ENCODE measurements at places on chromosomes 1 and 21.

DNA sequence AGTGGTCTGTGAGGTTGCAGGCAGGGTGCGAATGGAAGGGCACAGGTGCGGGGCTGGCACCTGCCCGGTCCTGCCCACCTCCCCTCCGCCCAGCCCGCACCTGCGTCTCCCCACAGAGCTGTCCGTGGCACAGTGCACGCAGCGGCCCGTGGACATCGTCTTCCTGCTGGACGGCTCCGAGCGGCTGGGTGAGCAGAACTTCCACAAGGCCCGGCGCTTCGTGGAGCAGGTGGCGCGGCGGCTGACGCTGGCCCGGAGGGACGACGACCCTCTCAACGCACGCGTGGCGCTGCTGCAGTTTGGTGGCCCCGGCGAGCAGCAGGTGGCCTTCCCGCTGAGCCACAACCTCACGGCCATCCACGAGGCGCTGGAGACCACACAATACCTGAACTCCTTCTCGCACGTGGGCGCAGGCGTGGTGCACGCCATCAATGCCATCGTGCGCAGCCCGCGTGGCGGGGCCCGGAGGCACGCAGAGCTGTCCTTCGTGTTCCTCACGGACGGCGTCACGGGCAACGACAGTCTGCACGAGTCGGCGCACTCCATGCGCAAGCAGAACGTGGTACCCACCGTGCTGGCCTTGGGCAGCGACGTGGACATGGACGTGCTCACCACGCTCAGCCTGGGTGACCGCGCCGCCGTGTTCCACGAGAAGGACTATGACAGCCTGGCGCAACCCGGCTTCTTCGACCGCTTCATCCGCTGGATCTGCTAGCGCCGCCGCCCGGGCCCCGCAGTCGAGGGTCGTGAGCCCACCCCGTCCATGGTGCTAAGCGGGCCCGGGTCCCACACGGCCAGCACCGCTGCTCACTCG is 23.3 kb downstream of the FTCD start:
- H3K36me3 ChIP-seq: no peaks in the 10 kb centered on the region
- no peak for DNase-seq
- H3K4me1 ChIP-seq: no peaks in the 10 kb centered on the region
- H3K27me3 ChIP-seq: no peaks in the 10 kb centered on the region
- no peak overlapping the region for H3K4me3 ChIP-seq

DNA sequence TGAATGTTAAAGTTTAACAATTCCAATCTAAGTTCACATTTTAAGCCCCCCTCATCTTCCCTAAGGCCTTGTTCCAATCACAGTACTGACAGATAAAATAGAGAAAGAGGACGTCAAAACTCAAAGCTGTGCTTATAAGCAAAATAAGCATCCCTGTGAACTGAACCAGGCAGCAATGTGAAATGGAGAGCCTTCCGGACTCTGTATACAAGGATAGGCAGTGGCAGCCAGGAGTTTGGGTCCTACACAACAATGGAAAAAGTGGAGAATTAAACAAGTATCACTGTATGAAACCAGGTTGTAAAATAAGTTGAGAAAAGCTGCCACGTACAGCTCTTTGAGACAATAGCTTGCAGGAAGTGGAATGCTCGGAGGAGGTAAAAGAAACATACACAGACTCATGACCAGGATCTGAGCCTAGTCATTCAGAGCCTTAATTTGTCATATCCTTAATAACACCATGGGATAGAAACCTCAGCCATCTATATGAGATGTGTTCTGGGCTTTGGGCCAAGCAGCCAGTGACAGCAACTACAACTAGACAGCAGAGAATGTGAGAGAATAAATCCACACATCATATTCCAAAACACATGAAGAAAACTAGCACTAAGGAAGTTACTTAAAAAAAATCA is 55.2 kb upstream of the PALMD start:
- no peak for DNase-seq
- peaks cover 12% of the 10 kb centered on the region for H3K27me3 ChIP-seq
- H3K4me1 ChIP-seq: no peaks in the 10 kb centered on the region
- H3K4me3 ChIP-seq: no peak overlapping the region

GRCh38 chr1:151476083-151476482 is 16.8 kb upstream of the POGZ start:
- H3K36me3 ChIP-seq: no peaks in the 10 kb centered on the region

DNA sequence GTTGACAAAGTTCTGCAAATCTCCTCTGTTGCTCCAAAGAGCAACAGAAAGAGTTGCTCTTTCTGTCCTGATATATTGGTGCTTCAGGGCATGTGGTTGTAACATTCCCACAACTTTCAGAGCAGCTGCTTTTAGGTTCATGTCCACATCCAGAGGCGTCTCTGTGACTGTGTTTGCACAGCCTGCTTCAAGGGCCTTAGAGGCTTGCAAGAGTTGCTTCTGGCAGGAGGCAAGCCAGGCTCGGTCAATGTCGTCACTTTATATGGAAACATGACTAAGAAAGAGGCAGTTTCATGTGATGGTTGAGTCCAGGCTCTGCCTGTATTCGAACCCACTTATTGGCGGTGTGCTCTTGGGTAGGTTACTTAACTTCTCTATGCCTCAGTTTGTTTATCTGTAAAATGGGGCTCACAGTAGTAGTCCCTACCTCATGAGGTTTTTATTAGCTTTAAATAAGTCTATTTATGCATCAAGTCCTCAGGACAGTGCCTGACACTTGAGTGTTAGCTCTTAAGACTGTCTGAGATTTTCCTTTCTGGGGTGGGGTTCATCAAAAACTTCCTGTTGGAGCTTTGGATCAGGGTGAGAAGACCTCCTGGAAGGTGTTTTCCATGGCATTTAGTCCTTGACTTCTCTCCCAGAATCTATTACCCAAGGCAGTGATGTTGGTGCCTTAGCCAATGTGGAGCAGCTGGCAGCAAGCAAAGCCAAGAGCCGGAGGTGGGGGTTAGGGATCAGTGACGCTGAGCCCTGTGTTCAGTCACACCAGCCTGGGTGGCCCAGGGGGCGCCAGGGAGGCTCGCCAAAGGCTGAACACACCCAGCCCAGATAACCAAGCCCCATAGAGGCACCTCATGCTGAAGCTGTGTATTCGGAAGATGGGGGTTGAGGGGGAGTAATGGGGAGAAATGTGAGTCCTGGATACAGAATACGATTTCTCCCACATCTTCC is 18.9 kb downstream of the LHX4 start:
- H3K36me3 ChIP-seq: no peaks in the 10 kb centered on the region
- H3K27me3 ChIP-seq: peaks cover 50% of the 10 kb centered on the region
- H3K27ac ChIP-seq: no peak overlapping the region
- no peak overlapping the region for H3K4me3 ChIP-seq
- no peak for DNase-seq
- peaks cover 3% of the 10 kb centered on the region for H3K4me1 ChIP-seq

GRCh38 chr1:153610334-153610733 is 2.6 kb downstream of the S100A16 start:
- no peak overlapping the region for H3K27ac ChIP-seq
- H3K4me1 ChIP-seq: no peaks in the 10 kb centered on the region
- no peak overlapping the region for H3K4me3 ChIP-seq
- H3K27me3 ChIP-seq: no peaks in the 10 kb centered on the region

GRCh38 chr1:227223171-227223806 is 95.0 kb downstream of the CDC42BPA start:
- no peak overlapping the region for H3K27ac ChIP-seq
- no peaks in the 10 kb centered on the region for H3K36me3 ChIP-seq
- H3K27me3 ChIP-seq: peaks cover 4% of the 10 kb centered on the region
- H3K4me1 ChIP-seq: no peaks in the 10 kb centered on the region

GRCh38 chr1:143652744-143653428 is 318.9 kb downstream of the FAM72C start:
- H3K27ac ChIP-seq: no peak overlapping the region
- no peak overlapping the region for H3K4me3 ChIP-seq
- peaks cover 5% of the 10 kb centered on the region for H3K36me3 ChIP-seq
- no peaks in the 10 kb centered on the region for H3K4me1 ChIP-seq
- peaks cover 86% of the 10 kb centered on the region for H3K27me3 ChIP-seq
- DNase-seq: no peak

DNA sequence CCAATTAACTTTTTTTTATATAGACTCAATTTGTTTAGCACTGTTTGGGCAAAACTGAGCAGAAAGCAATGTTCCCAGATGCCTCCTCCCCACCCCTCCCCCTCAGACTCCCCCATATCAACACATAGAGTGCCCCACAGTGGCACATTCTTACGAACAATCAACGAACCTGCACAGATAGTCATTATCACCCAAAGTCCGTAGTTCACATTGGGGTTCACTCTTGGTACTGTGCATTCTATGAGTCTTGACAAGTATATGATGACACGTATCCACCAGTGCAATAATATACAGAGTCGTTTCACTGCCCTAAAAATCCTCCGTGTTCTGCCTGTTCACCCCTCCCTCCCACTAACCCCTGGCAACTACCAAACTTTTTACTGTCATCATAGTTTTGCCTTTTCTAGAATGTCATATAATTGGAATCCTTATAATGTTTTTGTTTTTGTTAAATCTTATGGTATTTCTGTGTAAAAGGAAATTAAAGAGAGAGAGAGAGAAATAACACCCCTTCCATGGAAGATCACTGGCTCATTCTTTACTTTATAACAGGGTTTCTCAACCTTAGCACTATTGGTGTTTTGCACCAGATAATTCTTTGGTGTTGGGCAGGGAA is 37.2 kb upstream of the HNRNPU start:
- peaks cover 7% of the 10 kb centered on the region for H3K27me3 ChIP-seq
- H3K27ac ChIP-seq: no peak overlapping the region
- DNase-seq: no peak
- no peak overlapping the region for H3K4me3 ChIP-seq
- no peaks in the 10 kb centered on the region for H3K4me1 ChIP-seq

- H3K27ac ChIP-seq: no peak overlapping the region
- peaks cover 17% of the 10 kb centered on the region for H3K27me3 ChIP-seq
- H3K4me3 ChIP-seq: no peak overlapping the region
- no peaks in the 10 kb centered on the region for H3K4me1 ChIP-seq
Observed at GRCh38 chr1:88455621-88456256, 228.3 kb upstream of the PKN2 start.

DNA sequence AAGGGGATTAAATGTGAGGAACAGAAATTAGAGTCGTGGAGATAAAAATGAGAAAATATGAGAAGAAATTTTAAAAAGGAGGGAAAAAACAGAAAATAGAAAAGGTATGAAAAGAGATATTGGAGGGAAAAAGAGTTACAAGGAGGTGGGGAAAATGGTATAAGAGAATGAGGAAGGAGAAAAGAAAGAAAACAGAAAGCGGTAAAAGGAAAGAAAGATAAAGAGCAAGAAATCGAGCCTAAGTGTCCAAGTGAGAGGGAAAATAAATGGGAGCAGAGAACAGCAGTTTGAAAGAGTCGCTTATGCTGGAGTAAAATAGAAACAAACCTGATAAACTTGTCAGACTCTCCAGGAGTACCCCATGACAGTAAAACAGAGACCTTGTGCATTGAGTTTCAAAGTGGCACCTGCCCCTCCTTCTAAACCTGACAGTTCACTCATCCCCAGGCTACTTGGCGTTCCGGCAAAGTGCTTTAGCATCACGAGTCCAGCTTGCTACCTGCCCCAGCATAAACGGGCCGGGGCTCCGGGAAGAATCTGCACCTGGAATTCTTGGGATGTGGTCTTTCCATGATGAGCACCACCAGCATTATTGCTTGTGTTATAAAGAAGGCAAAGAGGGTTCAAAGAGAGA is 585 bp downstream of the NEGR1 start:
- H3K4me3 ChIP-seq: peak overlapping the region; percentile 89
- DNase-seq: no peak
- peaks cover 17% of the 10 kb centered on the region for H3K4me1 ChIP-seq
- H3K27ac ChIP-seq: no peak overlapping the region
- no peaks in the 10 kb centered on the region for H3K36me3 ChIP-seq

DNA sequence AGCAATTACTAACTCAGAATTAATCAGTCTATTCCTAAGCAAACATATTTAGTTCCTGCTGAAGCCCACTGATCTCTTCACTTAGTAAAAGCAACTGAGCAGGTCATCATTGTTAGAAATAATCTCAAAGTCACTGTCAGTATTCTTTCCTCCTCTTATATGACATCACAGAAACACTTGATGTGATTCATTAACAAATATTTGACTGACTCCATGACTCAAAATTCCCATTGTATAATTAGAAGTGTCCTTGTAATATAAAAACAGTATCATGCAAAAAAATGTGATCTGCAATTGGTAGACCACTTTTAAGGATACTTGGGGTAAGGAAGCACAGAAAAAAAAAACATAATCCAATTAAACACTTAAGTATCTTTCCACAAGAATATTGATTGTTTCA is 194.4 kb downstream of the DPYD start:
- no peak overlapping the region for H3K4me3 ChIP-seq
- DNase-seq: no peak
- H3K4me1 ChIP-seq: no peaks in the 10 kb centered on the region
- H3K27ac ChIP-seq: no peak overlapping the region
